Hematopoietic multipotent progenitor cell treated with erythropoietin and hydrocortisone succinate and interleukin-3 and kit ligand, for 4 days (in vitro differentiated cells): ENCODE measurements at places on chromosomes 7 and 10.

DNA sequence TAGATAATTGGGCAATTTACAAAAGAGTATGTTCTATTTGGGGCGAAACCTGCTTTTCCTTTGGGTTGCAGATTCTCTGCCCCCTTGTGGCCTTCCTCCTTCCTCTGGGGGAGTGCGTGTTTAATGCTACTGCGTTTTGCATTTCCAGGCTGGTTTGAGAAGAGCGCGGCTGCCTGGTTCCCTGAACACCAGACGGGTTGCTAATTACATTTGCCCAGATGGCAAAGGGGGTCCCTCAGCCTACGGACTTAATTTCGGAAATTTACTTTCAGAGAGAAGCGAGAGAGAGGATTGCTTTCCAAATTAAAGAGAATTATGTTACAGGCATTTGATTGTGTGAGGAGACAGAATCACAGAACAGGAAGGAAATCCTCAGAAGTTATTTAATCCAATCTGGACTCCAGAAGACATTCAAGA, 91.9 kb upstream of the JAZF1 start:
- peak; percentile 88 for DNase-seq

- no peak for DNase-seq
These were observed 836 bp downstream of the DPYSL4 start for GRCh38 chr10:132187430-132188138.

GRCh38 chr7:69799048-69799697, 200.9 kb downstream of the AUTS2 start:
- no peak for DNase-seq

DNA sequence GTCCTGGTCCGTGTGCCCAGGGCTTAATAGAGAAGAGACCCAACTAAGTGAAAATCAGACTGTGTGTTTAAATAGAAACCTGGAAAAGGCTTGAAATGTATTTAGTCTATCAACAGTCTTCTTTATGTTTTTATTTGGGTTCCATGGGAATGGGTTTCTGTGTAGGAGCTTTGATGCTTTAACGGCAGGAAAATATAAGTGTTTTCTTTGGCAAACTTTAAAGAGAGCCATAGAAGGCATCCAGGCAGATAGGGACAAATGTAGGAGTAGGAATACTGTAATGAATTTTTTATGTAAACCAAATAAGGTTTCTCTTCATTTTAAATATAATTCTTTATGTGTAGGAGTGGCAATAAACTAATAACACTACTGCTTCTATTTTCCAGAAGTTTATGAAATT, 989.0 kb downstream of the GATA3 start:
- DNase-seq, result no peak

GRCh38 chr10:71390461-71390835, 6.3 kb upstream of the CDH23 start:
- DNase-seq, result peak; percentile 63

GRCh38 chr7:91717681-91718470, 162.6 kb downstream of the MTERF1 start:
- no peak for DNase-seq

GRCh38 chr10:22554461-22555182, 159.8 kb downstream of the PIP4K2A start:
- no peak for DNase-seq

GRCh38 chr10:48467669-48468068, 137.2 kb downstream of the ARHGAP22 start:
- DNase-seq, result no peak

- no peak for DNase-seq
These were observed 17.3 kb upstream of the SEMA3C start for GRCh38 chr7:80935991-80936780.

GRCh38 chr10:85256481-85256880, 928.1 kb downstream of the CCSER2 start:
- DNase-seq, result no peak

- no peak for DNase-seq
These were observed 119.7 kb upstream of the PPP2R2D start for GRCh38 chr10:131781076-131781475.

DNA sequence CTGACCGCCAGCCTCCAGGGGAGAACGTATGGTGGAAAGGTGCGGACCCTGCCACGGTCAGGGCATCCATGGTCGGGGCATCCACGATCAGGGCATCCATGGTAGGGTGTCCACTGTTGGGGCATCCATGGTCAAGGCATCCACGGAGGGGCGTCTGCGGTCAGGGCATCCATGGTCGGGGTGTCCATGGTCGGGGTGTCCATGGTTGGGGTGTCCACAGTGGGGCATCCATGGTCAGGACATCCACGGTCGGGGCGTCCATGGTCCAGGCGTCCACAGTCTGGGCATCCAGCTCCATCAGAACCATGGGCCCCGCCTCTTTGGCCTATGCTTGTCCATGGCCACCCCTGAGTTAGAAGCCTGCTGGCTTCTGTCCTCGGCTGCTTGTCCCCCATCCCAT, 148.1 kb downstream of the ADARB2 start:
- DNase-seq, result no peak

- DNase-seq, result no peak
These were observed 23.1 kb downstream of the SEC31B start for GRCh38 chr10:100496567-100496966.

DNA sequence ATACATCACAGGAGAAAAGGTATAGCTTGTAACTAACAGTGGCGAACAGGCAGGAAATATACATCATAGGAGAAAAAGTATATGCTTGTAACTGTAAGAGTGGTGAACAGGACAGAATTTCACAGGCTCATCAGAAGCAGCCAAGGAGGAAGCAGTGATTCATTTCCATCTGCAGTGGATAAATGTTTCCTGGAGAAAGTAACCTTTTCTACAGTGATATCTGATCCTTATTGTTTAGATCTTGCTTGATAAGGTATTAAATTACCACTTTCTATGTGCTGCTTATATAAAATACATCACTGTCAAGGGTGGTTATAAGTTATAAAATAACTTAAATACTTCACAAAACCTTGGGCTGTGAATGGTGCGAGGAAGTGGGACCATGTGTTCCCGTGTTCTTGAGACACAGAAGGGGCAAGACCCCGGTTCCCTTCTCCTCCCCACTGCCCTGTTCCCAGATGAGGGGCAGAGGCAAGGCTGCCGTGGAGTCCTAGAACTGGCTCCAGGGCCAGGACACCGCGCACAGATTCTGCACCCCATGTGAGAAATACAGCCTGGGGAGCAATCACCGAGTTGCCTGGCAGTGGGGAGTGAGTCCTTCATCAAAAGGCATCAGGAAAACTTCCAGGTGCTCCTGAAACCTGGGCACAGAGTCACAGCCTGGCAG, 135.2 kb downstream of the DIP2C start:
- DNase-seq, result no peak

- peak; percentile 45 for DNase-seq
These were observed 3.0 kb downstream of the ZCCHC24 start for GRCh38 chr10:79442171-79443040.

- no peak for DNase-seq
These were observed 14.8 kb downstream of the RBM17 start for GRCh38 chr10:6103591-6103990.

DNA sequence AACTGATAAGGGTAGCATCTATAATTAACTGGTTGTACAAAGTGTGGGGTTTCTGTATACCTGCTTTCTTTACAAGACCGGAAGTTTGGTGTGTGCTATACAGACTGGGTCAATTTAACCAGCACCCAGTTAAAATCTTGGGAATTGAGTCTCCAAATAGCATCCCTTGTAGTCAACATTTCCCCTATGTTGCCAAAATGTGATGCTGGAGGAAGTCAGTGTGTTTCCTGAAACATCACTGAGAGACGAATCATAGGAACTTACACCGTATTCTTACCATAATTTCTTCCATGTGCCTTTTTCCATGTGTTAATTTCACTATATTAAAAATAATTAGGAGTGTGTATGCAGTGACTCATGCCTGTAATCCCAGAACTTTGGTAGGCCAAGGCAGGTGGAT, 1.7 kb downstream of the AKR1C4 start:
- no peak for DNase-seq

GRCh38 chr10:96255549-96256333, 15.6 kb downstream of the BLNK start:
- no peak for DNase-seq

GRCh38 chr7:114539575-114539974, 125.0 kb downstream of the FOXP2 start:
- DNase-seq, result peak; percentile 18

- no peak for DNase-seq
These were observed 9.7 kb upstream of the CHST12 start for GRCh38 chr7:2393706-2394105.

GRCh38 chr7:116727432-116728009, 55.5 kb downstream of the MET start:
- DNase-seq, result no peak

DNA sequence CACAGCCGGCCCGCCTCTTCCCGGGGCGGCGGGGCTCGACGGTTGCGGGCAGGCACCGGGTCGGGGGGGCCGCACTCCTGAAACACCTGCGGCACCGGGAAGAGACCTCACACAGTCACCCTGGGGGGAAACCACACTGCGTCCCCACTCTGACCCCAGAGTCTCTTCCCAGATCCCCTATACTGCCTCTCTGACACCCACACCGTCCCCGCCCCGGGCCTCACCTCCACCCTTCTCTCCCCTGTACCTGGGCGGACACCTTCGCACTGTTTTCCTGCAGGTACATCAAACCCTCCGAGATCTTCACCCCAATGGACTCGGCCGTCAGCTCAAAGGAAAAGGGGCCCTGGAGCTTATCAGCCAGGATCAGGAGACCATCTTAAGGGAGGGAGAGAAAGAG, 3.4 kb upstream of the GAL3ST4 start:
- no peak for DNase-seq

- no peak for DNase-seq
These were observed 286.8 kb upstream of the KLF14 start for GRCh38 chr7:131020759-131021261.

- DNase-seq, result no peak
These were observed 282.7 kb upstream of the SEMA3D start for GRCh38 chr7:85469446-85470010.

DNA sequence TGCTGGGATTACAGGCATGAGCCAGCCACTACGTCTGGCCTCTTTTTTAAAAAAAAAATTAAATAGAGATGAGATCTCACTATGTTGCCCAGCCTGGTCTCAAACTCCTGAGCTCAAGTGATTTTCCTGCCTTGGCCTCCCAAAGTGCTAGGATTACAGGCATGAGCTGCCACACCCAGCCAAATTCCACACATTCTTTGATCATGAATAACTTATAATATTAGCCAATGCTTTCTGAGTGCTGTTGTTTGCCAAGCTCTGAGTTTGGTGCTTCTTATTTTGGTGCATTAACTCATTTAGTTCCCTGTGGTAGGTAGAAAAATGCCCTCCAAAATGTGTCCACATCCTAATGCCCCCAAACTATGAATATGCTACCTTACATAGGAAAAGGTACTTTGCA, 47.2 kb upstream of the MKI67 start:
- no peak for DNase-seq

DNA sequence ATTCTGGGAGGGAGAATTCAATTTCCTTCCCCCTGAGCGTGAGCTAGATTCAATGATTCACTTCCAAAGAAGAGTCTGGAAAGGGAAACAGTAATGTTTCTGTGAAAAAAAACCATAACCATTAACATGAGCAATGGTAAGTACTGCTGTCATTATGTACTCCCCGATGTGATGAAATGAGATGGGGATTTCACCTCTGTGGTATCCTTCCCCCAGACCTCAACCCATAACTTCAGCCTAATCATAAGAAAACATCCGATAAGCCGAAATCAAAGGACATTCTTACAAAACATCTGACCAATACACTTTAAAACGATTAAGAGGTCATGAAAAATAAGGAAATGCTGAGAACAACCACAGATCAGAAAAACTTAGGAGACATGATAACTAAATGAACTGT, 27.2 kb downstream of the EZH2 start:
- DNase-seq, result peak; percentile 76

GRCh38 chr7:149706398-149706797, 67.0 kb downstream of the ZNF467 start:
- no peak for DNase-seq

- DNase-seq, result no peak
These were observed 141.2 kb downstream of the ADAM22 start for GRCh38 chr7:88075216-88075615.

DNA sequence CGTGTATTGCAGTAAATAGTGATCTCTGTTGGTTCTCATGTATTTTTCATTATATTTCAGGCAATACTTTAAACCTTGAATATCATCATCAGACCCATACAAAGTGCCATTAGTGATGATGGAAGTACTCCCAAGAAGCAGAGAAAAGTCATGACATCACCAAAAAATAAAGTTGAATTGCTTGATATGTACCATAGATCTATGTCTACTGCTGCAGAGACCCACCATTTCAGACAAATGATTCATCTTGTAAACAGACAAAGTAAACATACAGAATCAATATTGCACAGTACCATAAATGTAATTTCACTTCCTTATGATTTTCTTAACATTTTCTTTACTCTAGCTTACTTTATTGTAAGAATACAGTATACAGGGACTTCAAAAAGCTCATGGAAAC, 347.8 kb downstream of the IPMK start:
- DNase-seq, result no peak

- no peak for DNase-seq
These were observed 207.4 kb downstream of the ADARB2 start for GRCh38 chr10:1529806-1530413.

- no peak for DNase-seq
These were observed 569.4 kb upstream of the STEAP1 start for GRCh38 chr7:89584896-89585295.

GRCh38 chr7:126755381-126755780, 497.4 kb downstream of the GRM8 start:
- DNase-seq, result no peak

- no peak for DNase-seq
These were observed 249.8 kb upstream of the HPS1 start for GRCh38 chr10:98696516-98696915.

DNA sequence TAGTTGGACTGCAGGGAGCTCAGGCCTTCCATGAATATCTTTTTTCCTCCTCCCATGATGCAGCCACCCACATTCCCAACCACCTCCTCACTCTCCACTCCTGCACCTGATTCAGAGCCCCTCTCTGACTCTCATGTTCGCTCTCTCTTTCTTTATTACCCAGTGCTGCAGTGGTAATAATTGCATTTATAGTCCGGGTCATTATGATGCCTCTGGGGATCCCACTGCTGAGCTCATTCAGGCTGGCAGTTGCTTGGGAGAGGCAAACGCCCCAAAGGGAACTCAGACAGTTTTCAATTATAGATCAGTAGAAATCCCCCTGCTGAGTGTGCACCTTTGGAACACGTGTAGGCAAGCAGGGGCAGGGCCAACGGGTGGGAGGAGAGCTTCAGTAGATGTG, 953.0 kb downstream of the GRID1 start:
- DNase-seq, result no peak

GRCh38 chr7:95669513-95669912, 73.2 kb upstream of the PDK4 start:
- DNase-seq, result no peak

DNA sequence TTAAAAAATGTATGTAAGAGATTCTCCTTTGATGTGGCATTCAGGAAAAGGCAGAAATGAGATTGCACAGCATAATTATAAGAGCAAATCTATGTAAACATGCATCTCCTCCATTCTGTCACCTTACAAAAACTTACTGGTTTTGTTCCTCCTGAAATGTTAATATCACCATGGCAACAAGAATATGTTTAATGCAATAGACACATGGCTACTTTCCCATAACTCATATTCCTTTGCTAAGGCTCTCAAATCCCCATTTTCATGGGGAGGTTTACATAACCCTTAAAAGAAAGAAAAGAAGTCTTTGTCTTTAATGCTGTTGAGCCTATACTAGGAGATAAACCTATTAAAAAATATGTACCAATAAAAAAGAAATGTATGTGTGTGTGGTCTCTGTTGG, 136.2 kb downstream of the ANK3 start:
- DNase-seq, result no peak

GRCh38 chr10:22339761-22340328, 5.5 kb upstream of the SPAG6 start:
- no peak for DNase-seq

GRCh38 chr7:150401861-150402631, 22.9 kb downstream of the ZNF775 start:
- DNase-seq, result no peak
